ENCODE measurements at places on chromosomes 3 and 15.

DNA sequence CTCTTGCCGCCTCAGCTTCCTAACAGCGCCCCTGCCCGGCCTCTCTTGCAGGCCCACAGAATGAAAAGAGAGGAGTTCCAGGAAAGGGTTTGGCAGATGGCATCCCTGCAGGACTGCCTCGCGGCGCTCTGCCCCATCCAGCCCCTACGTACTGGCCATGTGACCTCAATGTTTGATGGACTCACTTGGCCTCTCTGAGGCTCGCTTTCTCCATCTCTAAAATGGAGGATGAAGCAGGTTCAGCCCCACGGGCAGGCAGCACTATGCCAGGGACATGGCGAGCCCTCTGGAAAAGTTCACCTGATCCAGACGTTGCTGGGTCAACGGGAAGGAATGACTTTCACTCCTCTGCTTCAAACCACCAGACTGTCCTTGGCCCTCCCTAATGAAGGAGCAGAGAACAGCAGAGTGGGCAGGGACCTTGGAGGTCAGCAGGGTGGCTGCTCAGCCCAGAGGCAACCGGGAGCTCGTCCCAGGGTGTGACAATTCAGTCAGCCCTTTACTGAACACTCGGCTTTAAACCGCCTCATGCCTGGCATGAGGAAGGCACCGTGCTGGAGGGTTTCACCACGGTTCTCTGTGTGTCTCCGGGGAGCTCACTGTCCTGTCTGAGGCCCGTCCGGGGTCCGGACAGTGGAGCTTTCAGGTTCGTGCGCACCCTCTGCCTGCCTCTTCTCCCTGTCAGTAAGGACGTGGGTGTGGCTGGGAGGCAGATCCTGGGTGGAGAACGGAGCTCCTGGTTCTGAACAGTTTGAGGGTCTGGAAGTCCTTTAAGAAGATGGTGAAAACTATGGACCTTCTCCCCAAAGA, 101.3 kb downstream of the LINGO1 start:
- DNase-seq, result no peak

DNA sequence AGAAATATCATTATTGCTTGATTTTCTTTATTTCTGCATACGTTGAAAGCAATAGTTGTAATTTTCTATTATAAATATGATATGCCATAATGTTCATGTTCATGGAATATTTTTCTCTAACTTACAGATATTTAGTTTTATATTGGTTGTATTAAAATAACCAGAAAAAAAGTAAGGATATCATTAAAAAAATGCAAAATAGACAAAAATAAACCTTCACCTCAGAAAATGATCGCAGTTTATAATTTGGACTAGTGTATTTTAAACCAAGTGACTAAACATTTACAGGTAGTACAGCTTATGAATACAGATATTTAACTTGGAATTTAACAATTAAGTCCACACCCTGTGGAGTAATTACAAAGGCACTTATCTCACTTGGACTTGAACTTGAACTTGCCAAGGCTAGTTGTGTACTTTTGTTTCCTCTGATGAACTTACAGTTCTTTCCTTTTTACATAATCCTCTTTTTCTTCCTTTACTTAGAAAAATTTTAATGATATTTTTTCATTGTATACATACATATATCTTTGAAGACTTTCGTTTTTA, 156.7 kb downstream of the CHL1 start:
- DNase-seq, result no peak

DNA sequence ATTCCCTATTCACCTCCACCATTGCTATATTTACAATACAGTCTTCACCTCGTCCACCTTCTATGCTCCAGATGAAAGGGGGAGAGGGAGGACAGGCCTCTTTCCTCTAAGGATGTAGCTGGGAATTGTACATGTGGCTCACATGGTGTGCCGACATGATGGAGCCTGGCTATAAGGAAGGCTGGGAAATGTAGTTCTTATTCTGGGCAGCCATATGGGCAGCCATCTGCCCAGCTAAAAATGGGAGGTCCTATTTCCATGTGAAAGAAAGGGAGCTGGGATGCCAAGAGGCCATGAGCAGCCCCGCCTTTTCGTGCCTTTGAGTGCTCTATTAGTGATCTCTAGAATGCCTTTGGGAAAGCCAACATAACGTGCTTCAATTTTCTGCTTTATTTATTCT, 27.1 kb upstream of the MGLL start:
- DNase-seq, result no peak

GRCh38 chr15:79942741-79943481, 28.1 kb downstream of the BCL2A1 start:
- no peak for DNase-seq

DNA sequence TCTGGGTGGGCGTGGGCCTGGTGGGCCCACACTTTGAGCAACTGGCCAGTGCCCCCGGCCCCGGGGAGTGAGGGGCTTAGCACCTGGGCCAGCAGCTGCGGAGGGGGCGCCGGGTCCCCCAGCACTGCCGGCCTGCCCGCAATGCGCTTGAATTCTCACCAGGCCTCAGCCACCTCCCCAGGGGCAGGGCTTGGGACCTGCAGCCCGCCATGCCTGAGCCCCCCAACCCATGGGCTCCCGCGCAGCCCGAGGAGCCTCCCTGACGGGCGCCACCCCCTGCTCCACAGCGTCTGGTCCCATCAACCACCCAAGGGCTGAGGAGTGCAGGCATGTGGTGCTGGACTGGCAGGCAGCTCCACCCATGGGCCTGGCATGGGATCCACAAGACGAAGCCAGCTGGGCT, 484.3 kb downstream of the UNC13C start:
- DNase-seq, result no peak

DNA sequence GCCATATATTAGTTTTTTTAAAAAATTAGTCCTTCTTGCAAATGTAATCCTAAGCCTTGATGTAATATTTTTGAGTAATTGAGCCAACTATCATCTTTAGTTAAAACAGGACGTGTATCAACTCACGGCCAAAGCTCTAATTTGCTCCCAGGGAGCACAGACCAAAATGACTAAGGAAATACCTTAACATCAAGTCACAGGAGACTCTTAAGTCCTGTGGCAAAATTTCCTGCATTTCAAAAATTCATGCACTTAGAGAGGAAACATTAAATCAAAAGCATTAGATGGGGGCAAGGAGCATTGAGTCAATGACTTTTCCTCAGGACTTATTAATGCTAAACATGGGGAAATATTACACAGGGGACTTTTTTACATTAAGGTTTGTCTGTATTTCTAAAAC, 276.0 kb downstream of the MFSD1 start:
- no peak for DNase-seq

GRCh38 chr15:76861815-76862397, 43.2 kb downstream of the SCAPER start:
- no peak for DNase-seq

DNA sequence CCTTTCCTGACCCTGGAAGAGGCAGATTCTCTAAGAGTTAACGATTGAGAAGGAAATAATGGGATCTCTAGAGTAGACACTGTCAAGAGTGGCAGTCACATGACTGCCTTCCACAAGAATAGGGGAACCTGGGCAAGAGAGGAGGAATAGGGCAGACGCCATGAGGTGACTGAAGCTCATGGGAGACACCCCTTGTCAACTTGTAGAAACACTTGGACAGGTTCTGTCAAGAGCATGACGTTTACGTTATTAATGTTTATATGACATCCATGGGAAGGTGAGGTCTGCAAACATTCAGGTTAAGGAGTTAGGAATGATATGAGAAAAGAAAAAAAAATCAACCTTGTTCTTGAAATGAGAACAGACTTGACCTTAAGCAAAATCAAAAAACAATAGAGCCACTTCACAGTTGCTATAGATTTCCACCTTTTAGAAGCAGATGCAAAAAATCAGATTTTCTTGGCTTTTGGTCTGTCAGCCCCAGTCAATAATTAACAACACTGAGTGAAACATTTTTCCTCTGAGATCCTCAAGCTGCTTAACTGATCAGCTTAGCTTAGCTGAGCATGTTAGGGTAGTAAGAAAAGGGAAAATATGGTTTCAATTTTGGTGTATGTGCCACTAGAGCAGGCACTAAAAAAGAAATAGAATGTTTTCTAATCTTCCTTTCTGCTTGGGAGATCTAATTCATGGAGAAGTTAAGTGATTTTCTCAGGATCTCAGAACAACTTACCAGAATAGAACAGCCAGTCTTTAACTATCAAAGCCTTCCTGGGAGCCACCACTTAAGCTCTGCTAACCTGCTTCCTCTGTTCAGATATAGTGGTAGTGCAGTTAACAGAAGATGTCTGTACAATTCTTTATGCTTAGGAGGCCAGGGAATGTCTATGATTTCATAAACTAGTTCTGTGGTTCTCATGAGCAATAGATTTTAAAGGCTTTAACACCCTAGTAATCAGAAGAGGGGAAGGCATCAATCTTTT, 116.9 kb downstream of the B3GALNT1 start:
- DNase-seq, result no peak

DNA sequence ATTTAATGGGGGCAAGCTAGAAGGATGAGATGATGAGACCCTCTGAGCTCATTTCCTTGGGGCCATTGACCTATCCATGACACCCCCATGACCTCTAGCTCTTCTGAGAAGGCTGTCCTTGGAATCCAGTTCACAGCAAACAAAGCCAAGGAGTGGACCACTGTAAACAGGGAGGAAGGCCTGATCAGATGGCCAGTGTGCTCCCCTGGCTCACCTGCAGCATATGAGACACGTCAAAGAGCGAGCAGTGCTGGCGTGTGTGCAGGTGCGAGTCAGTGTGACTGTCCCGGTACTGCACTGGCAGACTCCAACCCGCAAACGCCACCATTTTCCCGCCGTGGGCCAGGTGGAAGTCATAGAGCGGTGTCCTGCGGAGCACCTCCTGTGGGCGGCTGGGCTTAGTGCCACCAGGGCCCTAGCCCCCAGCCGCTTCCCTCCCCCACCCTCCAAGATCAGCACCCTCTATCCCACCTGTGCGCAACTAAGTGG, 339 bp downstream of the AMT start:
- DNase-seq, result no peak

DNA sequence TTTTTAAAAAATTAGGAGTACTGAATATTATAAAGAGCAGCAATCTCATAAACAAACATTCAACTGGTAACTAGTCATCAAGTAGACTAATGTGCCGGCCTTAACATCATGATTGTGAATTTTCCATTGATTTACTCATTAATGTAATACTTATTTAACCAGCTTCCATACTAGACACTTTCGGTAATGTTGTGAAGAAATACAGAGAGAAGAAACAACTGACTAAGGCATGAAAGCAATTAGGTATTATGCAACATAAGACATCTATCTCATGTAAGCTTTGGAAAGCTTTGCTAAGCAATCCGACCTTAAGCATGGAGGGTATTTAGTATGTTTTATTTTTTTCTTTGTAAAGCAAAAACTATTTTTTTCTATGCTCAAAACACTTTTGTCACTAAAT, 108.0 kb downstream of the IL1RAP start:
- DNase-seq, result no peak

DNA sequence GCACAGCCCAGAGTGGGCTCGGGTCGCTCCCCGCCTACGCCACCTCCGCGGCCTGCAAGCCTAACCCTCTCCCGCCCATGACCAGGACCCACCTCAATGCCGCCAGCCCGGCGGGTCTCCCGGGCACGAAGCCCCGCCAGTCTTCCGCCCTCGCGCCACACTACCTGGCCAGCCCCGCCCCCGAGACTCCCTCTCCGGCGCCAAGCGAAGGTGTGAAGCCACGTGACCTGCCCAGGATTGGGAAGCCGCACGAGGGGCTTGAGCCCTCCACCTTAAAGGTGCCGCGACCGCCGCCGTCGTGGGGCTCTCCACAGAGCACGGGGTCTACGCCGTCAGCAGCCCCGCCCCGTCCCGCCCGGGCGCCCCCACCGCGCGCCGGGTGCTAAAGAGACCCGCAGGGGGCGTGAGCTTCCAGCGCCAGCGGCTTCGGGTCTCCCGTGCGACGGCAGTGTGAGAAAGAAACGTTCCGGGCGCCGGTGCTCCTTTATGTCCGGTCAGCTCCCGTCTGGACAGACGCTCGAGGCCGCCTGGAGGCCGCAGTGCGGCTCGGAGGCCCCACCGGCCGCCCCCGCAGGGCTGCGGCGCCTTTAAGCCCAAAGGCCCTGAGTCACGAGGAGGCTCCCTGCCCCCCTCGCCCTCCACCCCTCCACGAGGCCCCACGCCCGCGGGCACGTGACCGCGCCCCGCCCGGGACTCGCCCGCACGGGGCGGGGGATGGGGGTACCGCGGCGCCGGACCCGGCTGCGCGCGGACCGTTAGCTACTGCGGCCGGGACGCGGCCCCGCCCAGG, at the start of gene CPEB1:
Gene CPEB1, minus strand, starts transcription at position 319 of the 790 bp plus-strand sequence. CDS start 18,904 bp downstream, outside the sequence.
- DNase-seq, result no peak

DNA sequence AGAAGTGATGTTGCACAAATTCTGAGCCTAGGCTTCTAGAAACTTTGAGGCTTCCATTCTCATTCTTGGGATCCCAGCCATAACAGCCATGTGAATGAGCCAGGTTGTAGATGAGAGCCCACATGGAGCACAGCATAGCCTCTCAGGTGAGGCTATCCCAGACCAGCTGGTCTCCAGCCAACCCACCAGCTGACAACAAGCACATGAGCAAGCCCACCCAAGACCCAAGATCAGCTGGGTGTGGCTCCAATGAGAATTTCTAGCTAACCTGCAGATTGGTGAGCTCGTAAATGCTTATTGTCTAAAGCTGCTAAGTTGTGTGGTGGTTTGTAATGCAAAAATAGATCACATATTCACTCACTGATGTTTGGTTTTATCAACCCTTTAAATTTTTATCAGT, 14.4 kb downstream of the KY start:
- DNase-seq, result no peak

- DNase-seq, result no peak
Measured at GRCh38 chr3:196122021-196122687, 40.3 kb upstream of the TFRC start.

DNA sequence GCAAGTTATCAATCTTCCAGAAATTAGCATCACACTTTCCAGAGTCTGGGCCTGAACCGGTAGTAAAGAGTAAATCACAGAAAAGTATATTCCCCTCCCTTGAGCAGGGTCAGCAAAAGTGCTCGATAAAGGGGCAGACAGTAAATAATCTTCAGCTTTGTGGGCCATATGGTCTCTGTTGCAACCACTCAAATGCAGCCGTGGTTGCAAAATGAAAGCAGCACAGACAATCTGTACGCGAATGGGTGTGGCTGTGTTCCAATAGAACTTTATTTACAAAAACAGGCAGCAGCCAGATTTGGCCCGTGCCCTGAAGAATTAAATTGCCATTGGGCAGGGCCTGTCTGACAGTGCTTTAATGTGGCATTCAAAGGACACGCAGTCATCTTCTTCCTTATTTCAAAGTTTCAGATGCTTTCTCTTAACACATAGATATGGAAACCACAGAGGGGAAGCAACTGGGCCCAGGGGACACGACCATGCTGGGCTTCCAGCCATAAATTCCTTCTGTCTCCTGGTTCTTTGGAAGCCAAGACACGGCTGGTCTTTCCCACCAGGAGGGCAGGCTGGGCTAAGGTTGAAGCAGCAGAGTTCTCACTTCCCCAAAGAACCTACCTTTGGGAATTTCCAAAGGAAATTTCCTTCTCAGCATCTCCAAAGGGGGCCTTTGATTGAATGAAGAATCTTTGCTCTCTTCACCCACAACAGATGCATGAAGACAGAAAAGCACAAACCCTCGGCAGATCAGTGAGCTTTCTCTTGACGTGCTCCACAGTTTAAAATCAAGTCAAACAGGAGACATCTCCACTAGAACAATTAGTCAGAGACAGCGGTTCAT, 489.8 kb upstream of the PROK2 start:
- peak; percentile 40 for DNase-seq

- no peak for DNase-seq
Measured at GRCh38 chr15:65373163-65373651, 4.6 kb downstream of the IGDCC3 start.
